Activated CD8-positive, alpha-beta T cell treated with anti-CD3 and anti-CD28 coated beads for 36 hours (primary cell): ENCODE measurements at places on chromosomes 13 and 19. TPM values are rescaled to one million over a fixed set of nuclear protein-coding genes. Genes with fewer than 3 reads are reported as not detected.

GRCh38 chr13:54574791-54575190, 1546.2 kb downstream of the OLFM4 start:
- no peak overlapping the region for H3K27ac ChIP-seq
- no peak overlapping the region for H3K4me3 ChIP-seq
- H3K27me3 ChIP-seq, result no peaks in the 10 kb centered on the region

DNA sequence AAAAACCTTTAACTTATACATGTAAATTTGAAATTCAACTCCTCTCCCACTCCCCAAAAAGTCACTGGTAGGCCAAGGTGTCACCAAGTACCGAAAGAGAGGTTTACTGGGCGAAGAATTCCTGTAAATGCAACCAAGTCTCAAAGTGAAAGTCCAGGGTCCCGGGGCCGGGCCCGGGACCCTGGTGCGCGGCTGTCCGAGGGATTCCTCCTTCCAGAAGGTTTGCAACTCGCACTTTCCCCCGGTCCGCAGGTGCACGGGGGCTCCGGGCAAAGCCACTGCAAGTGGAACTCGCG, 1.1 kb downstream of the STK24 start:
- H3K4me3 ChIP-seq, result peak overlapping the region; percentile 92
- no peaks in the 10 kb centered on the region for H3K27me3 ChIP-seq
- H3K4me1 ChIP-seq, result peaks cover 43% of the 10 kb centered on the region
- DNase-seq, result no peak
- H3K27ac ChIP-seq, result peak overlapping the region; percentile 91

ZNF177 gene
- total RNA-seq, result 1.6 TPM

GRK1 gene
- 0.09 TPM for total RNA-seq

- H3K36me3 ChIP-seq, result peaks cover 81% of the 10 kb centered on the region
- H3K27ac ChIP-seq, result peak overlapping the region; percentile 87
- no peaks in the 10 kb centered on the region for H3K27me3 ChIP-seq
- H3K4me3 ChIP-seq, result peak overlapping the region; percentile 85
These were observed 545 bp downstream of the RAD23A start for GRCh38 chr19:12946092-12946721.

MLLT1 gene
- total RNA-seq, result 44.6 TPM

- DNase-seq, result no peak
- H3K27me3 ChIP-seq, result peaks cover 5% of the 10 kb centered on the region
- no peak overlapping the region for H3K4me3 ChIP-seq
- H3K27ac ChIP-seq, result no peak overlapping the region
These were observed 189.6 kb upstream of the TSHZ3 start for GRCh38 chr19:31538879-31539278.

GRCh38 chr13:99847318-99847750, 124.2 kb downstream of the ZIC5 start:
- no peaks in the 10 kb centered on the region for H3K27me3 ChIP-seq
- no peak for DNase-seq
- H3K4me1 ChIP-seq, result no peaks in the 10 kb centered on the region

DNA sequence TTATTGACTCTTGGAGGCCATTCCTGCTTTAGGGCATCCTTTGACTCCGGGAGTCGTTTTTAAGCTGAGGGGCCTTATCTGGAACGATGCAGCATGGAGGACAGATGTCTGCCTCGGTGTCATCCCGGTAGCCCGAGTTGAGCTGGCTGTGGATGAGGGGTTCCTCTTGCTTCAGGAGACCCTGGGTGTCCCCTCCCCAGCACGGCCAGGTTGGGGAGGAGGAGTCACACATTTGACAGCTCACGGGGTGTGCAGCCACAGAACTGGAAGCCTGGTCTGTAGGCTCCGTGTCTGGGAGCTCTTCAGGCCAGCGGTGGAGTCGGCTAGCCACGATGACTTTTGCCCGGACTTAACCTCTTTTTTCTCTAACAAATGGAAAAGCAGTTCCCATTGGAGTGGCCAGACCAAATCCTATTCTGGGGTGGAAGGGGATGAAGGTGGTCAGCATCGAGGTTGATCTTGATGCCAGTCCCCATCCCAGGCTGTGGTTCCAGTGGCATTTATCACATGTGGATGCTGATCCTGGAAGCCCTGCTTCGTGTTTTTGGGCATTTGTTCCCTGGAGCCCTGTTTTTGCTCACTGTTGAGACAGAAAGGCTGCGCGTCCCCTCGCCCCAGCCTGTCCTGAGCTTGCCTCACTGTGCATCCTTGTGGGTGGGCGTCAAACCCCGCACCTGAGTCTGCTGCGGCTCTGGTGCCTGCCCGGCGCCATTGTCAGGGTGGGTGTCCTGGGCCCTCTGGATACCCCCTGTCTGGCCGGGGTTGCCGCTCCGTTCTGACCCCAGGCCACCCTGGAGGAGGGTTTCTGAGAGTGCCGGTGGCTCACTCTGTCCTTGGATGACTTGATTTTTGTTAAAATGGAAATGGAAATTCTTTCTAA, 12.0 kb downstream of the TFDP1 start:
- DNase-seq, result no peak
- peaks cover 66% of the 10 kb centered on the region for H3K36me3 ChIP-seq
- H3K4me1 ChIP-seq, result peaks cover 12% of the 10 kb centered on the region
- no peak overlapping the region for H3K4me3 ChIP-seq
- no peak overlapping the region for H3K27ac ChIP-seq

GRCh38 chr13:78299832-78300623, 303.3 kb downstream of the POU4F1 start:
- no peak overlapping the region for H3K4me3 ChIP-seq
- H3K27ac ChIP-seq, result no peak overlapping the region
- H3K27me3 ChIP-seq, result no peaks in the 10 kb centered on the region
